ENCODE measurements at places on chromosomes 1 and 21. TPM values are rescaled to one million over a fixed set of nuclear protein-coding genes. Genes with fewer than 3 reads are reported as not detected.

TRABD2B gene
- 0.19 TPM for total RNA-seq

NBPF10 gene
- 0.09 TPM for total RNA-seq

OXCT2 gene
- 1.1 TPM for total RNA-seq

CHI3L1 gene
- total RNA-seq: 0.09 TPM

SLFNL1 gene
- under 0.01 TPM for total RNA-seq

Measured in airway epithelial cell (primary cell).